ENCODE measurements at places on chromosomes 3 and 15.

DNA sequence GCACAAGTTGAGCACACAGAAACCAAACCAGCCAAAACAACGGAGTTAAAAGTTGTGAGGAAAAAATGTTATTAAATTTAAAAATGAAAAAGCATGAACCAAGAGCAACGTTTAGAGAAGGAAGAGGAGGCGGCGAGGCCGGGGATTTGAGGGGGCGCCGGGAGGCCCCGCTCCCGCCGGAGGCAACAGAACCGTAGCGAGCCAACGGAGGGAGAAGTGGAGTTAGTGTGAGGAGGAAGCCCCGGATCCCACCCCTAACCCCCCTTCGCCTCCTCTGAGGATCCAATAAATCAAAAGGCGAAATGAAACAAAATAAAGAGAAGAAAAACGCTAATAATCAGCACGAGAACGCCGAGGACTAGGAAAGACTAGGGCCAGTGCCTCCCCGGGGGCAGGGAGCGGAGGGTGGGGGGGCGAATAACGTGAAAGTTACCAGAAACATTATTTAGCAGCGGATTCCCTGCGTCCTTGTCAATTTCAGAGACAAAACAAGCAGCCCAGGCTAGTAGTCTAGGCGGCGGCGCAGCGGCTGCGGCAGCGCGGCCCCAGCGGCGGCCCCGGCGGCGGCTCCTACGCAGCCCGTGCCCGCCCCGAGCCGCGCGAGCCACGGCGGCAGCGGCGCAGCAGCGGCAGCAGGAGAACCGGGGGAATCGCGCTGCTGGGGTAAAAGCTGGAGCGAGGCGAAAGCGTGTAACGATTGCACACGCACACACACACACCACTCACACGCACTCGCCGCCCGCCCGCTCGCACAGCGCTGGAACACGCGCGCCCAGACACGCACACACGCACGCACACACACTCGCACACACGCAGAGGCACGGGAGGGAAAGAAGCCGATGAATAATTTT is 1.7 kb downstream of the MEIS2 start:
- no peak for DNase-seq

DNA sequence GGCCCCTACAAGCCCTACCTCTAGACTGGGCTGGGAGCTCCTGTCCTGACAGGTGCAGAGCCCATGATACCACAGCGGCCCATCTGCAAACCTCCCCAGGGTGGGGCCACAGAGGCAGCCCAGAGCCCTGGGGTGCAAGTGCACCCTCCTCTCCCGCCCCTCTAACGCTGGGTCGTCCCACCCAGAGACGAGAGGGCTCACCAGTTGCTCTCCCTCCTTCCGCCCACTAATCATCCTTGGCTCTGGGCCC is 742 bp downstream of the TNK2 start:
- no peak for DNase-seq

DNA sequence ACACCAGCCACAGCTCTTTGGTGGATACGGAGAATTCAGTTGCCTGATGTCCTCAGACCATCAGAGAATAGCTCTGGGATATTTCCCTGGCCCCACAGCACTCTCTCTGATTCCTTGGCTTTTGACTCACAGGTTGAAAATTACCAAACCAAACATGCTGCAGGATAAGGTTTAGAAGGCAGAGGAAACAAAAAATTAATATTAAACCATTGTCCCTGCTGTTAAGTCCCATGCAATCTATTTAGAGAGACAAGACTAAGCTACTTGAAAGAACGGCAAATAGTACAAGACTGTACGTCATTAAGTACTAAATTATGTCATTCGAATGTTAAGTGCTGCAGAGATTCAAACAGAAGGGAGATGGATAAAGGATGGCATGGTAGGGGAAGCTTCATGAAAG is 501.4 kb downstream of the MECOM start:
- DNase-seq, result no peak

- DNase-seq, result peak; percentile 48
Measured at GRCh38 chr15:22811640-22812039, 25.2 kb downstream of the NIPA1 start.

- no peak for DNase-seq
Measured at GRCh38 chr3:150996731-150997130, 24.2 kb upstream of the CLRN1 start.
